Stimulated activated CD4-positive, alpha-beta T cell treated with anti-CD3 and anti-CD28 coated beads, Interleukin-12 subunit alpha, Interleukin-12 subunit beta, amount 100 ng/mL, for 48 hours (primary cell): ENCODE measurements at places on chromosomes 12 and 14.

GRCh38 chr14:40113671-40114070 is 681.4 kb upstream of the FBXO33 start:
- DNase-seq: no peak

- peak; percentile 33 for DNase-seq
These were observed 4.5 kb downstream of the DAO start for GRCh38 chr12:108884116-108885012.

DNA sequence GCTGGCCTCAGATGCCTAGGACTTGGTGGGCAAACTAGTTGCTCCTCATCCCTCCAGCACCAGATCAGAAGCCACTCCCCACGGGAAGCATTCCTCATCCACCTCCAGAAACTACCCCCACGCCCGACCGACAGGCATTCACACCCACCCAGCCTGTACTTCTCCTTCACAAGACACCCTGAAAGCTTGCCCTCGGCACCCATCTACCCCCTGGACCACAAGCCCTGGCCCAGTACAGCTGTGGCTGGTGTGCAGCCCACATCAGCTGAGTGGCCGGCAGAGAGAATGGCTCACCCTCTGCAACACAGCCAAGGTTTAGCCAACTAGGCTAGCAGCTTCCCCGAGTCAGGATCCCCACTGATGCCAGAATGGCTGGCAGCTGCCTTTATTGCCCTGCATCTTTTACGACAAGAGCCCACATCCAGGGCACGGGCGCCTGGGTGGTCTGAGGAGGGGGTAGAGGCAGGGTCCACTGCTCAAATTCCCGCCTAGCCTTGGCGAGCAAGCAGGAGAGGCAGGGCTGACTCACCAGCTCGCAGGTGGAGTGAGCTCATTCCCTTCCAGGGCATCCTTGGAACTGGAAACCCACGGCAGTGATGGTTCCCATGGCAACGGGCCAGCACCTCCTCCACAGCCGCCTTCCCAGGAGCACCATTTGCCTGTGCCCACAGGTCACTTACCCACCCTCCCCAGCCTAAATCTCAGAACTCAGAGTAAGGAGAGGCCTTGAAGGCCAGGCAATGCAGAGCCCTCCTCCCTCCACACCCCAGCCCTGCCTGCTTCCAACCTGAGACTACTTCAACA is 17.1 kb downstream of the ACTN1 start:
- DNase-seq: no peak

DNA sequence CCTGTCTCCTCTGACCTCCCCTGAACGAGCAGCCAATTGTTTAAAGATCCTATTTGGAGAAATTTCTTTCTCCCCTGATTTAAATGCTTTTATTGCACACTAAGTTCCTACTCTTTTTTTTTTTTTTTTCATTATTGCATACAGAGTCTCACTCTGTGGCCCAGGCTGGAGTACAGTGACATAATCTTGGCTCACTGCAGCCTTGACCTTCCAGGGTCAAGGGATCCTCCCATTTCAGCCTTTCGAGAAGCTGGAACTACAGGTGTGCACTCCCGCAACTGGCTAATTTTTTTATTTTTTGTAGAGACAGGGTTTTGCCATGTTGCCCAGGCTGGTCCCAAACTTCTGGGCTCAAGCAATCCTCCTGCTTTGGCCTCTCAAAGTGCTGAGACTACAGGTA is 5.2 kb upstream of the P2RX7 start:
- no peak for DNase-seq

DNA sequence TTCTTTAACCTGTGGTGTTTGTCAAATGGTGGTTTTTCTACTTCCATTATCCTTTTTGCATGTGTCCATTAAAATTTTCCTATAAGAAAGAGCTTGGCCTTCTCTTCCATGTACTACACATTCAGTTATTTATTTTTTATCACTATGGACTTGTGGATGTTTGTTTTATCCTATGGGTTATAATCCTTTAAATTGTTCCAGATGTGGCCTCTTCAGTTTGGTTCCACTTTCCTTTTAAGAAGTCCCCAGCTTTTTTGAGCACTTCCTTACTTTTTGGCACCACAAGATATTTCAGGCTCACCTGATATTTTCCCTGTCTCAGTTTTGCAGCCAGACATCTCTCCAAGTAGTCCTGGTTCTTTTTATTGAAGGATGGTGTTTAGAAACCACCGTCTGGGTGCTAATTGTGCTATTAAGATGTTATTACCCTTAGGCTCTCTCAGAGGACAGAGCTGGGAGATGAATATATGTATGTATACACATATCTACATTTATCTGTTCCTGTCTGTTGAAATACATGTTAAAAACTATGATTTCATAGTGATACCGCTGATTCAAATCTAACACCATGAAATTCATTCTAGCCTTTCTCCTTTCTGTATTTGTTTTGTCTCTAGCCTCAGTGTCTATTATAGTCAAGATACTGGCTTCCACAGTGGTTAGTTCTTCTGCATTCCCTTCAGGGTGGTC is 408.5 kb upstream of the RGS6 start:
- DNase-seq: no peak

DNA sequence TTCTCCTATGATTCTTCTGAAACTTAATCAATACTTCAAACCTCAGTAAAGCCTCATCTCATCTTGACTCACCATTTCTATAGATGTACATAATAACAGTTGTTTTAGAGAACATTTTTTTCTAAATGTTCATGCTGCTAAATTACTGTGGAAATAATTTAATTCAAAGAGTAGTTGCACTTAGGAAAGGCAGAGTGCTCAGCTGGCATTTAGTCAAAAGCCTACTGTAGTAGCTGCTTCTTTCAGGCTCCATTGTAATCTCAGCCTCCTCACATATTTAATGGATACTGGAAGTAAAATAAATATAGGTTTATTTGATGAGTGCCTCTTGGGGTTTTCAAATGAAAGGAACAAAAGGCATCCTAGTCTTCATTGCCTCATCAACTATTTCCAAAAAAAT is 325.0 kb downstream of the CCER1 start:
- no peak for DNase-seq

DNA sequence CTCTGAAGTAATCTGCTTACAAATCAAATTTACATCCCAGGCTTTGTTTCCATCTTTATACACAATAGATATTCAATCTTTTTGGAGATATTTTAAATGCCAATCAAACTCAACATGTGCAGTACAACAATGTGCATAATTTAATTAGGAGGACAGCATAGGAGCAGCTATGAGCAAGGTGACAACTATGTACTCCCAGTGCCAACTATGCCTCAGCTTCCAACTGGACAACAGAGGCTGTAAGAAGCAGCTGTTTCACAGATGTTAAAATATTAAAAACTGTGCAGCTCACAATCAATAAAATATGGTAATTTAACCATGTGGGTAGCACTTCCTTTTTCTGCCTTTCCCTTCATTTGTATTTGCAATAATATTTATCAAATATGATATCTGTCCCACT is 99.9 kb downstream of the ST8SIA1 start:
- no peak for DNase-seq

DNA sequence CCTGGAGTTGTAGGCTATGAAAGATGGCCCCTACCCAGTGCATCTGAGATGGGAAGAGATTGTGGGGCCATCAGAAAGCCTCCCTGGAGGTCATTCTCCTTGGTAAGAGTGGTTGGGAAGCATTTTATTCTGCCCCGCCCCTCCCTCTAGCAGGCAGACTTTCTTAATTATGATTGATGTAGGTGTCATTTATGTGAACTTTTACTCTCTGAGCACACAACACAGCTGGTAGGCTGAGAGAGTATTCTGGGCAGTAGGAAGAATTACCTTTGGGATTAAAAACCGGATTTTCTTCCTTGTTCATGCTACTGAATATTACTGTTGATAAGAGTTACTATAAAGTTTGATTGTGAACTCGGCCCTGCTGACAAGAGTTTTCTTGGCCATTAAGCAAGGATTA is 266.8 kb downstream of the TTC6 start:
- no peak for DNase-seq

DNA sequence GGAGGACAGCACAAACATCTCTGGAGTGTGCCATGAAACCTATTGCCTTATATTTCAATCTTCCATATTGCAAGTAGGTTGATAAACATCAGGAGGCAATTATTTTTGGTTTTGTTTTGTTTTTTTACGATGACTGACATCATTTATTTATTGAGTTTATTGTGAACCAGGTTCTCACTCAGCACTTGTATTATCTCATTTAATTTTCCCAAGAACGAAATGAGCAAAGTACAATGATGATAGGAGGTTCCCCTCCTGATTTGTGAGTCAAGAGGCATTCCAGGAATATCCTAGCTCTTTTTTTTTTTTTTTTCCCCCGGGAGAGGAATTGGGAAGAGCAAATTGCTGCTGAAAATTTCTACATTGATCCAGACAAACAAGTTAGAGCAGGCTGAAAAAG is 4.7 kb downstream of the SOCS2 start:
- no peak for DNase-seq

GRCh38 chr12:115049614-115050013 is 365.6 kb upstream of the TBX3 start:
- DNase-seq: no peak

DNA sequence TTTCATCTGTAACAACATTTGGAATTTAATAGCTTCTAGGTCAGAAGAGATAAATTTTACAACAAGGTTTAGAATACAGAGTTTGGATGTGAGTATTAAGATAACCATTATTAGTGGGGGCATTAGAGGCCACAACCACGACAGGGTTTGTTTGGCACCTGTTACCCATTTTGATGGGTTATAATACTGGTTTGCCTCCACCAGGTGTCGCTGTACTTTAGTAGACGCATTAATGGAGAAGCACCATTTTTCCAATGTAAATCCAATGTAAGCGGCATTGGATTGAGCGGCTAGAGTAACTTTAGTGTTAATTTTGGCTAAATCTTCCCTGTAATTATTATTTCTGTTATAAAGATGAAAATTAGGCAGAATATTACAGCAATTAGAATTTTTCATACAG is 136.2 kb downstream of the SLCO1B3 start:
- DNase-seq: no peak

- no peak for DNase-seq
These were observed 125.9 kb upstream of the FOXN3 start for GRCh38 chr14:89542786-89543424.

GRCh38 chr14:36271939-36272907 is 48.2 kb downstream of the MBIP start:
- DNase-seq: peak; percentile 8

- DNase-seq: no peak
These were observed at the start of gene FZD10 for GRCh38 chr12:130162267-130162666. TSS of gene FZD10 (plus strand) at chr12:130162464. CDS start at chr12:130162943, 479 bp downstream.

DNA sequence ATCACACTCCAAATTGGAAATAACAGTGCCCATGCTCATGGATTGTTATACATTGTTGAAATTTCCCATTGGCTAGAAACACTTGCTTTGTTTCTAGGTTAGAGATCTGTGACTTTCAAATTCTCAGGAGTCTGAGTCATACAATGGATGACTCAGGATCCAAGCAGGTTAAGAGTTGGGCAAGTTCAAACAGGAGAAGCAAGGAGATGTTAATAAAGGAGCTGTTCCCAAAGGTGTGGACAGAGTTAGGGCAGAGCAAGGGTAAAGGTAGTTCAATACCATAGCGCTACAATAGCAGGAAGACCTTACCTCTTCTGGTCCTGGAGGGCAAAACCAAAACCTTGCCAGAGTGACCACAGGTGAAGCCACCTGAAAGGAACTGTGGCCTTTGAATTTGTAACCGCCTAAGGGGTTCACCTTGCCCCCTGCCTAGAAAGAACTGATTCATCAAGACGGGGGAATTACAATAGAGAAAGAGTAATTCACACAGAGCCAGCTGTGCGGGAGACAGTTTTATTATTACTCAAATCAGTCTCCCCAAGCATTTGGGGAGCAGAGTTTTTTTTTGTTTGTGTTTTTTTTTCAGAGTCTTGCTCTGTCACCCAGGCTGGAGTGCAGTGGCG is 4.2 kb upstream of the AMN1 start:
- DNase-seq: no peak

GRCh38 chr12:89454080-89454848 is 70.3 kb downstream of the GALNT4 start:
- no peak for DNase-seq

DNA sequence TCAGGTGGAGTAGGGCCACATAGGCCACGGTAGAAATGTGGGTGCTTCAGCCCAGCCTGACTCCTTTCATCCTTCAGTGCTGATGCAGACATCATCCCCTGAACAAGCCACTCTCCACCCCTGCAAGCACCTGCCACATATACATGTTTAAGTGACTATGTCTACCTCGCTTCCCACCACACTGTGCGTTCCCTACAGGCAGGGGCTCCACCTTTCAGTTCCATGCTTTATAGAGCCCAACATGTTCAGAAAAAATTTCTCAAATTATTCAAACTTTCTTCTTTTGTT is 11.6 kb downstream of the SLC7A7 start:
- no peak for DNase-seq

- DNase-seq: no peak
These were observed 23.7 kb downstream of the P2RX4 start for GRCh38 chr12:121233628-121234020.

DNA sequence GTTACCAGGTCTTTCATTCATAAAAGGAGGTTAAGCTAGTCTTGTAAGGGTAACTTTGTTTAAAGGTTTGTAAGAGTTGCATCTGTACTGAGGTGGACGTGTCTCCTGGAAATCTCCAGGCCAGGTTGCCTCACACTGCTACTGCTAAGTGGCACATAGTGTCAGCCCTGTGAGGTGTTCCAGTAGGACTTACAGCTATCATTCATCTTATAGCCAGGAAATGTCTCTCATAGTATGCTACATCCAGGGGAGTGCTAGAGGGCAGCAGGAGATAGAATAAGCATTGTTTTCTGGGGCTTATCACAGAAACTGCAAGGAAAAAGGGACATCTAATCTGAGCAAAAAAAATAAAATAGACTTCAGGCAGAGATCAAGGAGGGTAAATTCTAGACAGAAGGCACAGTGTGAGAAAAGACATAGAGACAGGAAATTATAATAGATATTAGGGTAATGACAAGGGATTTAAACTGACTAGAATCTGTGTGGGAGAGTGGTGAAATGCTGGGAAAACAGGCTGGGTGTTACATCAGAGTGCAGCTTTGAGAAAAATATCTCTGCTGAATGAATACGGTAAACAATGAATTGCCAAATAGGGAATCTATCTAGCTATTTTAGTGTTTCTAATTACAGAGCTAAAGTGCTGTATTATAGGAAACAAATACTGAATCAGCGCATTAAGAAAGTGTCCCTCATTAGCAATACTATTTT is 205.1 kb upstream of the ABCD2 start:
- DNase-seq: no peak

- no peak for DNase-seq
These were observed 90.5 kb upstream of the FOXN3 start for GRCh38 chr14:89507521-89507920.

DNA sequence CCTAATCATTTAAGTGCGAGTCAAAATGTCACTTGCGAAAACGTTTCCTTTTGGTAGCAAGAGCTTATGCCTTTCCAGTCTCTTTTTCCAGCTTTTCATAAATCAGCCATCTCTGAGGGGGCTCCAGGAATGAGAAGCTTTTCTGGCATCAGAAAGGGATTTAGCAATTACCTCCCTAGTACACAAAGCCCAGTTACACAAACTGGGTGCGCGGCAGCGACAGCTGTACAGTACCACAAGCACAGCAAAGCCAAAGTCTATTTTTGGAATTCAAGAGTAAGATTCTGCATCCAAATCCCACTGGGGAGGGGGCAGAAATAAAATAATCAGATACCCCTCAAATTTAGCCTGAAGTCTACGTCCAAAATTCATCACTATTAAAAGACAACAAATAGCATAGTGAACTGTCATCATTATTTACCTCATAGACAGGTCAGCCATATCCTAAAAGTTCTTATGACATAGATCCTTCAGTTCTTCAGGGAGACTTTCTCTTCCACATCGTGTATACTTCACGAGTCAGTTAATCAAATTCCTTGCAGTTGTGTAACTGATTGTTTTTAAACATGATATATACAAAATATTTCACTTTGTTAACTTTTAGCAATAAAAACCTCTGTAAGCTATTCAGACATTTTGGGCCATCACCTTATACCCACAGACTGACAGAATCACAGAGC is 150.8 kb downstream of the TTC7B start:
- no peak for DNase-seq

GRCh38 chr14:50027816-50028215 is 88.6 kb downstream of the VCPKMT start:
- no peak for DNase-seq
